ENCODE measurements at places on chromosomes 6 and 20. TPM values are rescaled to one million over a fixed set of nuclear protein-coding genes. Genes with fewer than 3 reads are reported as not detected.

FAM120B gene
- 12.0 TPM for total RNA-seq

BMP2 gene
- 16.7 TPM for total RNA-seq

PTK6 gene
- total RNA-seq: 0.17 TPM

DNA sequence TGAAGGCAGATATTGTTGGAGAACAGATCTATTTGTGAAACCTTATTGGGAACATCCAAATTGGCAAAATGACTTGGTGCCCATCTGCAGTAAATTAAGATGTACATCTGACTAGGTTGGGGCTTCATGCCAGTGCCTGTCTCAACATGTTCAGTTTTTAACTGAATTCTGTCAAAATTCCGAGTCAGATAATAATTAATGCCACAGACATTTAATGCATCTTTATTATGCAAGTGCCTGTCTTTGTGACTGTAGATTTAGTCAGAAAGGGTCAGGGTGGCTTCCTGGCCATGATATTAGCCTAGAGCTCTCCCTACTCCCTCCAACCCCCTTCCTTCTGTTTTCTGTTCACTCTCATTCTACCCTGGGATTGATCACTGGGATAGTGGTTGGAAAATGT is 199.3 kb upstream of the FLRT3 start:
- no peak for DNase-seq

DNA sequence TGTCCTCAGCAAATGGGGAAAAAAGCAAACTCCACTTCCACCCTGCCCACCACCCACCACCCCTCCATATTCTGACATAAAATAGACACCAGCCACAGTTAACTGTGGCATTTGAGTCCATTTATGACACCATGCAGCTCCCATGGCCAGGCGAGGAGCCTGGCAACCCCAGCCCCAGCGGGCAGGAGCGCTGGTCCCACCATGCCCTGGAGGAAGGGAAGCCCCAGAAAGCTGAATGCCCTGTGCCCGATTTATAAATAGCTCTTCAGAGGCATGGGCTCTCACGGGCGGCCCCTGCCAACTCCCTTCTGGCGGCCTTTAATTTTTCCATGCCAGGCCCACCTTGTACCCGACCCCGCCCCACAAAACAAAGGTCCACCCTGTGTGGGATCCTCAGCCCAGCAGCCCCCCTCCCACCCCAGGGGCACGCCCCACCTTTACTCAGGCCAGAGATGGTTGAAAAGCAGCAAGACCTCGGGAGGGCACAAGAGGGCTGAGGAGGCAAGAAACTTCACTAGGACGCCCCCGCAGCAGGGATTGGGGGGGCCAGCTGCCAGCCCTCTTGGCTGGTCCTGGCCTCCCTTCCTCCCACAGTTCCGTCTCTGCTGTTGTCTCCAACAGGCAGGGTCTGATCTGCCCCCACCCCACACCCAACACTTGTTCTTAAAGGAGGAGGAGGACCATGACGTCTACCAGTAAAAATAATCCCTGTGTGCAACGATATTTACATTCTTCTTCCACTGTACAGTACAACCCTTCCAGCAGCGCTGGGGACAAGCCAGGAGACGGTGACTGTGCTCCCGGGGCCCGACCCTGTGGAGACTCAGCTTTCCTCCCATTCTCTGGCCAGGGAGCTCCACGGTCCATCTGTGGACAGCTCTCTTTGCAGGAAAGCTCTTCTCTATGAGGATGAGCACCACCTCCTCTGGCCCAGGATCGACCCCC is 115.6 kb upstream of the CDYL start:
- DNase-seq: no peak

- peak; percentile 56 for DNase-seq
These were observed 7.8 kb downstream of the RBCK1 start for GRCh38 chr20:415820-416322.

DNA sequence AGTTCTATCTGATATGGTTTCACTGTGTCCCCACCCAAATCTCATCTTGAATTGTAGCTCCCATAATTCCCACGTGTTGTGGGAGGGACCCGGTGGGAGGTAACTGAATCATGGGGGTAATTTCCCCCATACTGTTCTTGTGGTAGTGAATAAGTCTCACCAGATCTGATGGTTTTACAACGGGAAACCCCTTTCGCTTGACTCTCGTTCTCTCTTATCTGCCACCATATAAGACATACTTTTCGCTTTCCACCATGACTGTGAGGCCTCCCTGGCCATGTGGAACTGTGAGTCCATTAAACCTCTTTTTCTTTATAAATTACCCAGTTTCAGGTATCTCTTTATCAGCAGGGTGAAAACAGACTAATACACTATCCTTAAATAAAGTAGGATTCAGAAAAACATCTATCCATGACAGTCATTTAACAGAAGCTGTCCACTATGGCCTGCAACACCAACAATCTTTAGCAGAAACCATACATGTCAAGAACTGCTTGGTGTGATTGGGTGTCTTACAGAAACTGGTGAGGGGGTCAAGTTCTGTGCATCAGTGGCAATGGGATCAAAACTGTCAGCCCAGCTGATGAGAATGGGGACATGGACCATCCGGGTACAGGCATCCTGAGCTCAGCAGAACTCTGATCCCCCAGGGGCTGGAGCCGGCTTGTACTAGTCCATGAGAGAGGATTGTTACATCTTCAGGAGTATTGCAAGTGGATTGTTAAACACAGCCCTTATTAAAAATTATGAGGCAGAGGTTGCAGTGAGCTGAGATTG is 59.2 kb downstream of the SCML4 start:
- no peak for DNase-seq

DNA sequence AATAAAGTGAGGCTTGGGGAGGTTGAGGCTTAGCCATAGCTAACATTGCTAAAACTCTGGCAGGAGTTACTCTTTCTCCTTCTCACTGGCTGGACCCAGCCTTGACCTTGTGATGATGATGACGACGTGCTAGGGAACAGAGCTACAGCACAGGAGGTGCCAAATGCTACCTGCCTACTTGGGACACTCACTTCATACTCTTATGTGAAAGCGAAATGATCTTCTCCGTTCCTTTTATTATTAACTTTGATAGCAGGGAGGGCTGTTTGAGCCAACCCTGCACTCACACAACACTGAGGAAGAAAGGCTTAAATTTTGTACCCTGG is 1.2 kb upstream of the ELMO2 start:
- no peak for DNase-seq

- DNase-seq: no peak
These were observed 16.8 kb downstream of the PHACTR2 start for GRCh38 chr6:143694560-143694959.

DNA sequence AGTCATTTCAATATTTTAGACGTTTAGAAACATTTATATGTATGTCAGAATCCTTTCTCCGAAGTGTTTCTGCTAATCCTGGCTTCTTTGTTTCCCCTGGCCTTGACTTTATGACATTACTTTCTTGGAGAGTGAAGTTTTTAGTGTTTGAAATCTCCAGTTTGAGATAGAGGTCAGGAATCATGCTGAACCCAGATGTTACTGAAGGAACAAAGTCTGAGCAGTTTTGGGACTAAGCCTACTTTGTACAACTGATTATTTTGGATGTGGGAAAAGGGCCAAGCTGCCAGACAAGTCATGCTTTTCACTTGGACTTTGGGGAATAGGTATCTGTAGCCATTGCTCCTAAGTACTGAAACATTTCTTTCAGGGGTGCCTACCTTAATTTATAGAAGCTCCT is 2.3 kb downstream of the RNF144B start:
- no peak for DNase-seq

DNA sequence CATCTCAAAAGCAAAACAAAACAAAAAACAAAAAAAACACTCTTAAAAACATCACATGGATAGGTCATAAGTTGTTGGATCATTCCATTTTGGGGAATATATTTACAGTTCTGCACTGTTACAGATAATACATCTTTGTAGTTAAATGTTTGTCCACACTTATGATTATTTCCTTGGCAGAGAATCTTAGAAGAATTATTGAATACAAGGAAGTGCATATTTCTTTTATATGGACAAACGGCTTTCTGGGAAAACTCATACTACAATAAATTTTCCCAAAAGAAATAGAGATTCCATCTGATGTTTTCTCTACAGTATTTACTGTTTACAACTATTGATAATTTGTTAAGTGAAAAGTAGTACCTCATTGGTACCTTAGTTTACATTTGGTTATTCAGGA is 33.8 kb downstream of the GMPR start:
- DNase-seq: no peak

GRCh38 chr20:10591946-10592521 is 81.8 kb downstream of the JAG1 start:
- peak; percentile 47 for DNase-seq

DNA sequence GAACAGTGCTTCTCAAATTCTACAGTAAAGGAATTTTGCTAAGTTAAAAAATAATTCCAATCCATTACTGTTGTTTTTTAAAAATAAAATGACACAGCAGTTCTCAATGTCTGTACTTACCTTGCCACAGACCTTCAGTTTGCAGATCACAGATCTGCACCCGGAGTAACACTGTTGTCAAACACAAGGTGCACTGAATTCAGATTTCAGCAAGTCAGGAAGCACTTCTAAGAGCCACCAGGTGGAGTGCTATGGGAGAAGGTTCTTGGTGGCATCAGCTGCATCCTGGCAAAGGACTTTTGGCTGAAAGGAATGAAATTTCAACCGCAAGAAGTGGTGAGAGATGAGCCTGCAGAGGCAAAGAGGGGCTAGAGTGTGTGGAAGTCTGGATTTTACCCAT is 17.4 kb downstream of the RSPH4A start:
- no peak for DNase-seq

DNA sequence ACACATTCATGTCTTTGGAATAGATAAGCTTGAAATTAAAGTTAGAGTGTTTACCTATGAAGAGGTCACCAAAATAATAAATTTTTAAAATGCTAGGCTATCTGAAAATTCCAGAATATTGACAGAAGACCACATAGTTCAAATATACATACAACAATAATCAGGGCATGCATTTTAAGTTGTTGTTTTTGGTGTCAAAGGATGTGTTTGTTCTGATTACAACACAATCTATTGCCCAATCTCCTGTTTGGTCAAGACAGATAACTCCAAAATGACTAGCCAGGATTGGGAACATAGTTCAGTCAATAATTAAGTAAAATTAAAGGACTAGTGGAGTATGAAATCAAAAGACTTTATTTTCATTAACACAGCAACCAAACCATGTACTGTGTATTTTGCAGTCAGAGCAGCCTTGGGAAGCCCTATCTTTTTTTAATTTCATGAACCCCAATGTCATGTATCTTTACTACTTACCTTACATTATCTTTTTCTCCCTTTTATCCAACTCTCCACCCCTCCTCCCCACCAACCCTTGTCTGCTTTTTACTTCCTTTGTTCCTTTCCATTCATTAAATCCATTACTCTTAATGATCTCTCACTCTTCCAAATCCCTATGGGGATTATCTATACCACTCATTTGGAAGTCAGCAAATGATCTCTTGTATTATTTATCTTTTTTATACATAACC is 111.2 kb downstream of the CDK19 start:
- peak; percentile 87 for DNase-seq

DNA sequence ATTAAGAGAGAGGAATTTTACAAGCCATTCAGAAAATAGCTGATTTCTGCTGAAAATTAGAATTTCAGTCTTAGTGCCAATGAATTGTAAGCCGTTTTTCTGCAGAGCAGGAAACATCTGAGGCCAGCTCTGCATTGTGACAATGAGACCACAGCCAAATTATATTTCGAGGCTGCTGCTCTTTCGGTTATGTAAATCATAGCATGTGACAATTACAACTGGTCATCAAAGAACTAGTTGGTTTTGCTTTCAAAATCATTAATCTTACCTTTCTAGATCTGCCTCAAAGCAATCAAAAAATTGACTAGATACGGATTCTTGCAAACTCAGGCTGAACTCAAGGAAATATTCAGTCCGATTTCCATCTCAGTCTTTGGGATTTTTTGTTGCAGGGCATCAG is 33.4 kb upstream of the INSM1 start:
- DNase-seq: no peak

DNA sequence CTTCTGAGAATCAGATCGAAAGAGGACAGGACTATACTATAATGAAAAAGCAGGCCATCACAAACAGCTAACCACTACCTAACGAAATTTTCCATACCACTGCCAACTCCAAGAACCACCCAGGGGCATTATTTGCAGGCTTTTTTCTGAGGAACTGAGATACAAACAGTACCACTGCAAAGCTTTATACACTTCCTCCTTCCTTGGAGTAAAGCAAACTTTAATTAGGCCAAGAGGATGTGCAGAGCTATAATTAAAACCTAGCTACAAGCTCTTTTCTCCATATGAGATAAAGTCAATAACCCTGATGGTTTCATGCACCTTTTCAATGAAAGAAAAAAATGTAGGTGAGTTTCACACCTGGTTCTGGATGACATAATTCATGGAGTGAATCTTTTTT is 68.5 kb downstream of the ELOVL5 start:
- DNase-seq: no peak

DNA sequence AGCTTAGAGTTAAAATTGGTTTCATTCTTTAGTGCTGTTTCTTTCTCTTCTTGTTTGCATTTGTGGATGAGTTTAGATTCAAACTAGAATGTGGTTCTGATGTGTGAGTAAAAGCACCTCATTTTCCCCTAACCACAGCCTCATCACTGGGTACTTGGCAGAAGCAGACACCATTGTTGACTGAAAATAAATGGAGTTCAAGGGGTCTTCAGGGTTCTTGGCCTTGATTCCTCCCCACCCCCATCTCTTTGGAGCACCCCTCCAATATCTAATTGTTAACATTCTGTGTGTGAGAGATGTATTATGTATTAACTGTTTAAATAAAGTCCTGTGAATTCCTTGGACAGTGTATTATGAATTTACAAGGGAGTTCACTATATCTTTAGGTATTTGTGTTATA is 59.6 kb downstream of the JARID2 start:
- no peak for DNase-seq

GRCh38 chr6:31356216-31356945 is 598 bp downstream of the HLA-B start:
- no peak for DNase-seq

DNA sequence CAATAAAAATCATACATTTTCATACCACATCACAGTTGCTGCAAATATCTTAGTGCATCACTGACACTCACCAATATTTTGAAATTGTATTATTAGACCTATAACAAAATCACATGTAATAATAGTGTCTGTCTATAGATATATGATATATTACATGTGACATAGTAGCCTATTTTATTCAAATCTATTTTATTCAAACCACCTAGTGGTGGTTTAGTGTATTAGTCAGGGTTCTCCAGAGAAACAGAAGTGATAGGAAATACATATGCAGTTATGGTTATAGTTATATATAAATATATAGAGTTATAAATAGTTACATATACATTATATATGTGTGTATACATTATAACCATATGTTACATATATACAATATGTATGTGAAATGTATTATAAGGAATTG is 366.5 kb upstream of the ARID1B start:
- no peak for DNase-seq
